DMS 273 treated with DMSO at 0.1 percent for 48 hours (cell line): ENCODE measurements at places on chromosomes 12 and 14.

DNA sequence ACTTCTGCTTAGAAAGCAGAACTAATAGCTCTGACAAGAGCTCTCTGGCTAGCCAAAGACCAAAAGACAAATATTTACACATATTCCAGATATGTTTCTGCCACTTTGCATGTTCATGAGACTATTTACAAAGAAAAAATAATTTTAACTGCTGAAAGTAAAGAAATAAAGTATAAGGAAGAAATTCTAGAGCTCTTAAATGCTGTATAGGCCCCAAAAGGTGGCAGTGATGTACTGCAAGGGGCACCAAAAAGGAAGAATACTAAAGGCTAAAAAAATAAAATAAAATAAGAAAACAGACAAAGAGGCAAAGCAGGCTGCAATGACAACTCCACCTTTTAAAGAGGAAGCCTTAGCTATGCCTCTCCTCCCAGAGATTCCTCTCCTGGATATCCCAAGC, 23.0 kb downstream of the KLRK1 start:
- DNase-seq, result no peak

- no peak for DNase-seq
Observed at GRCh38 chr12:52206304-52207040, 14.7 kb upstream of the KRT80 start.

GRCh38 chr14:102749393-102750305, 27.6 kb upstream of the TRAF3 start:
- peak; percentile 7 for DNase-seq

DNA sequence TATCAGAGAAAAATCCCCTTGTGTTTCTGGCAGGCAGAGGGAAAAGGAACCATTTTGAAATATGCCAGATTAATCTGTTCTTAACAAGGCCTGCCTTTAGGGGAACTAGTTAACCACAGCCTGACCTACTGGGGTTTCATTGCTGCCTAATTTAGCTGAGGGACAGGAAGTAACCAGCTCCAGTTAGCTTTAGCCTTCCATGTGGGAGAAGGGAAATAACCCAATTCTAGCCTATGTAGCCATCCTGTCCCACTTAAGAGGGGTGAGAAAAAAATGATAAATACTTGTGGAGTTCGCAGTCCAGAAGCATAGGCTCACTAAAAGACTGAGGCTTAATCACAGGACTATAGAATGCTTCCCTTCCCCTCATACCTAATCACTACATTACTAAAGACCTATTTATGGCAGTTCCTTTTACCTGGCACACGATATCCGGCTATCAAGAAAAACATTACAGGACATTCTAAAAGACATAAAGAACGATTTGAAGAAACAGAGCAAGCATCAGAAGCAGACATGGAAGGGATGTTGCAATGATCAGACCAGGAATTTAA, 22.8 kb downstream of the COX8C start:
- DNase-seq, result no peak

- no peak for DNase-seq
Observed at GRCh38 chr14:35161231-35161630, 38.9 kb downstream of the PRORP start.

DNA sequence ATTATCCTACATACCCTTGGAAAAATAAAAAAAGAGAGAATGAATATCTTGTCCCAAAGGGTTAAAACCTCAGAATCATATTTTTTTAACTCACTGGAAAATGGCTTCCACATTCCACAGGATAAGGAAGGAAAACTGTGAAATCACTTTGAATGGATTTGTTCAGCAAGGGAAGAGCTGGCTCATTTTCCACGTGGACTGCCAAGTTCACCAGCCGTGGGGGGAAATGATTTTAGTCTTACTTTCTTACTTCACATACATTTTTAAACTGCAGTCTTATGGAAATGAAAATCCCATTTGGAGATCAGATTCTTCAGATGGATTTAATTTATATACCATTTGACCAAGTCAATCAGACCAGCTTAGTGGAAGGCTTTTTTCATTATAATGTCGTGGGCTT, 29.9 kb upstream of the AEBP2 start:
- no peak for DNase-seq

GRCh38 chr12:52010692-52011601, 4.2 kb downstream of the TAMALIN start:
- DNase-seq, result peak; percentile 4

DNA sequence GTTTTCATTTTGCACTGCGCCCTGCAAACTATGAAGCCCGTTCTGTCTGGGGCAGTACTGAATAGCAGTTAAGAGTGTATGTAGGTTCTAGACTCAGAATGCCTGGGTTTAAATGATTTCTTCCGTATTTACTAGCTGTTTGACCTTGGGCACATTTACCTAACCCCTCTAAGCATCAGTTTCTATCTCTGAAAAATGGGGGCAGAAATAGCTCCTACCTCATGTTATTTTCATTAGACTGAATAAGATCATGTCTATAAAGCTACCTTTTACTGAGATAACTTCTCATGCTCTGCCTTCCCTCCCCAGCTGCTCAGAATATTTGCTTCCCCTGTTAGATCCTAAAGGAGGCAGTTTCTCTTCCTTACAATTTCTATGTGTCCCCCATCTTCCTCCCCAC, 5.7 kb downstream of the PAH start:
- DNase-seq, result no peak

GRCh38 chr12:42589465-42590329, at the start of gene PRICKLE1:
Gene PRICKLE1, minus strand, starts transcription at chr12:42589746. Its CDS starts 117,230 bp downstream, at chr12:42472516.
- no peak for DNase-seq

DNA sequence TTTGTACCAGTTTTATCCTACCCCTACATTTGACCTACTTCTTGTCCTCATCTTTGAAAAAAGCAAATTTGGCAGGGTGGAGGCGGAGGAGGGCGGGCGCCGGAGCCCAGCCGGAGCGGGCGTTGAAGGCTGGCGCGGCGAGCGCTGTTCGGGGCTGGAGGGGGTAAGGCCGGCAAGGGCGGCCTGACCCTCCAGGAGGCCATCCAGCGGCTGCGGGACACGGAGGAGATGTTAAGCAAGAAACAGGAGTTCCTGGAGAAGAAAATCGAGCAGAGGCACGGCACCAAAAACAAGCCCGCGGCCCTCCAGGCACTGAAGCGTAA, 27.2 kb downstream of the FBXO34 start:
- no peak for DNase-seq

GRCh38 chr12:108693751-108694150, 37.6 kb downstream of the CORO1C start:
- DNase-seq, result no peak

GRCh38 chr12:75888399-75888798, 143.2 kb downstream of the PHLDA1 start:
- DNase-seq, result no peak
